ENCODE measurements at places on chromosomes 16 and 17. TPM values are rescaled to one million over a fixed set of nuclear protein-coding genes. Genes with fewer than 3 reads are reported as not detected.
A peak's percentile ranks its signal among the peaks of the same experiment; 100 is the strongest.

- DNase-seq: no peak
- H3K27me3 ChIP-seq: no peaks in the 10 kb centered on the region
- H3K4me3 ChIP-seq: no peak overlapping the region
- H3K36me3 ChIP-seq: no peaks in the 10 kb centered on the region
Observed at GRCh38 chr17:15654886-15655561, 29.1 kb downstream of the TRIM16 start.

GRCh38 chr16:89155851-89156739 is 15.5 kb upstream of the CDH15 start:
- peak overlapping the region; percentile 14 for H3K27ac ChIP-seq
- peaks cover 5% of the 10 kb centered on the region for H3K36me3 ChIP-seq
- H3K27me3 ChIP-seq: no peaks in the 10 kb centered on the region
- no peak for DNase-seq
- no peak overlapping the region for H3K4me3 ChIP-seq

DNA sequence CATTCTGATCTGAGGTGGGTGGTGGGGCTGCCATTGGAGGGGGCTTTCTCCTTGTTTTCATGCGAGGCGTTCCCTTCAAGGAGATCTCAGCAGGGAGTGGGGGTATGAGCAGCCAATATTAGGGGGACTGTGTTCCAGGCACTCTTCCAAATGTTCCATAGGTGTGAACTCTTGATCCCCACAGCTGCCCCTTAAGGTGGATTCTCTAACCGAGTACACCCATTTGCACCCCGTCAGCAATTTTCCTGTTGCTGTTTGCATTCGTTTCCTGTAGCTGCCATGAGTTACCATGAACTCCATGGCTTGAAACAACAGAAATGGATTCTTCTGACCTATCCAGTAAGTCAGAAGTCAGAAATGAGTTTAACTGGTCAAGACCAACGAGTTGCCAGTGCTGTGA is 3.7 kb upstream of the PRR15L start:
- no peaks in the 10 kb centered on the region for H3K36me3 ChIP-seq
- no peak overlapping the region for H3K27ac ChIP-seq
- H3K4me3 ChIP-seq: no peak overlapping the region
- peaks cover 2% of the 10 kb centered on the region for H3K27me3 ChIP-seq

PDIA2 gene
- not detected for total RNA-seq
